ENCODE measurements at places on chromosomes 2 and 18. TPM values are rescaled to one million over a fixed set of nuclear protein-coding genes. Genes with fewer than 3 reads are reported as not detected.

SERPINB10 gene
- total RNA-seq, result 3.9 TPM

ERMN gene
- 0.10 TPM for total RNA-seq

KCNS3 gene
- 17.8 TPM for total RNA-seq

MYO7B gene
- 0.49 TPM for total RNA-seq

DYNAP gene
- total RNA-seq, result 0.10 TPM

- DNase-seq, result no peak
Observed at GRCh38 chr2:205176546-205176945, 505.8 kb upstream of the NRP2 start.

- no peak for DNase-seq
Observed at GRCh38 chr2:176589825-176590440, 320.7 kb downstream of the MTX2 start.

DNA sequence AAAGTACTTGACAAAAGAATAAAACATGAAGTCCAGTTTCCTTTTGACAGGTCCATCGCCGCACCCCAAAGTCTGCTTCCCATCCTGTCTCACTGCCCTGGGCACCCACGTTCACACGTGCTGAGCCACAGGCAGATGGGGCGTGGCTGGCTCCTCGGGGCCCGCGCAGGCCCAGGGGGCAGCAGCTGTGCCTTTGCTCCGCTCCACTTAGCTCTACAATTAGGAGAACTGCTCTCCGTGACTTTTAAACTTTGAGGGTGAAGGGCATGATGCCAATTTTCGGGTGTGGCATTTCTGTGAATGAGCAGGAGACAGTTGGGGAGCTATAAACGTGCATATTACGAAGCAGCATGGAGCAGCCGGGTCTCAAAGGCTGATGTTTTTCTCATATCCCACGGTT is 152.4 kb downstream of the TDRD15 start:
- DNase-seq, result no peak

GRCh38 chr2:10834068-10834655 is 21.6 kb upstream of the PDIA6 start:
- DNase-seq, result no peak

GRCh38 chr18:70288851-70289328 is at the start of gene SOCS6:
SOCS6 (plus strand) TSS chr18:70289045; CDS start chr18:70324669, 35,624 bp downstream.
- DNase-seq, result peak; percentile 12

GRCh38 chr18:41072946-41073345 is 882.1 kb upstream of the PIK3C3 start:
- no peak for DNase-seq

- peak; percentile 59 for DNase-seq
Observed at GRCh38 chr2:220198896-220199295, 571.5 kb downstream of the SLC4A3 start.

GRCh38 chr2:96945014-96945413 is 41.4 kb downstream of the FAM178B start:
- no peak for DNase-seq

GRCh38 chr2:163341426-163341825 is 394.4 kb downstream of the FIGN start:
- no peak for DNase-seq

- DNase-seq, result no peak
Observed at GRCh38 chr18:13136904-13137669, 81.5 kb upstream of the LDLRAD4 start.

DNA sequence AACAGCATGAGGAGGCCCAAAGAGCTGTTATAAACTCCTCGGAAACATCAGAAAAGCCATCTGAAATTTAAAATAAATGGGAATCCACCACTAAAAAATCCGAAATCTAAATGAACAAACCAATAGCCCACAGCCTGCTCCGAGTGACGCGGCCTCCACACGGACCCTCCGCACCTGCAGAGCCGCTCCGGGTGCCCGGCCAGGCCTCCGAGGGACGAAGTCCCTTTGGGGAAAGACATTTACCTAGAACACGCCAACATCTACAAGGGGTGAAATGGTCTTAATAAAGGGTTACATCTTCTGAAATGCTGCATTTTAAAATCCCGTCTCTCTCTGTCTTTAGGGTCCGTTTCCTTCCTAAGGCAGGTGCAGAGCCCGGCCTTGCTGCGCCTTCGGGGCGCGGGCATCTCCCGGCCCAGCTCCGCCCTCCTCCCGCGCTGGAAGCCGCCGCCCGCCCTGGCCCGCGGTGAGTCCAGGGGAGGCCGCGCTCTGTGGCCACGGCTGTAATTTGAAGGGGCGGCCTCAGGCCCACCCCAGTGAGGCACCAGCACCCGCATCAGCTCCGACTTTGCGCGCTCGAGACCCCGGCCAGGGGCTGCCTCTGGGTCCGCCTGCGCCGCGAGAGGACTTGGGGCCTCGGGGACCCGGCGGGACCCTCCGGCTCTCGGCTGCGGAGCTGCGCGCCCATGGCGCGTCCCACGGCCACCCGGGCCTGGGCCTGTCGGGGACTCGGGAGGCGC is 42.3 kb upstream of the CTDP1 start:
- no peak for DNase-seq

GRCh38 chr2:61620244-61621159 is 82.3 kb upstream of the XPO1 start:
- DNase-seq, result no peak
